ENCODE measurements at places on chromosomes 2 and 18. TPM values are rescaled to one million over a fixed set of nuclear protein-coding genes. Genes with fewer than 3 reads are reported as not detected.
A peak's percentile ranks its signal among the peaks of the same experiment; 100 is the strongest.

Gene KLHL30
- 0.33 TPM for total RNA-seq

DNA sequence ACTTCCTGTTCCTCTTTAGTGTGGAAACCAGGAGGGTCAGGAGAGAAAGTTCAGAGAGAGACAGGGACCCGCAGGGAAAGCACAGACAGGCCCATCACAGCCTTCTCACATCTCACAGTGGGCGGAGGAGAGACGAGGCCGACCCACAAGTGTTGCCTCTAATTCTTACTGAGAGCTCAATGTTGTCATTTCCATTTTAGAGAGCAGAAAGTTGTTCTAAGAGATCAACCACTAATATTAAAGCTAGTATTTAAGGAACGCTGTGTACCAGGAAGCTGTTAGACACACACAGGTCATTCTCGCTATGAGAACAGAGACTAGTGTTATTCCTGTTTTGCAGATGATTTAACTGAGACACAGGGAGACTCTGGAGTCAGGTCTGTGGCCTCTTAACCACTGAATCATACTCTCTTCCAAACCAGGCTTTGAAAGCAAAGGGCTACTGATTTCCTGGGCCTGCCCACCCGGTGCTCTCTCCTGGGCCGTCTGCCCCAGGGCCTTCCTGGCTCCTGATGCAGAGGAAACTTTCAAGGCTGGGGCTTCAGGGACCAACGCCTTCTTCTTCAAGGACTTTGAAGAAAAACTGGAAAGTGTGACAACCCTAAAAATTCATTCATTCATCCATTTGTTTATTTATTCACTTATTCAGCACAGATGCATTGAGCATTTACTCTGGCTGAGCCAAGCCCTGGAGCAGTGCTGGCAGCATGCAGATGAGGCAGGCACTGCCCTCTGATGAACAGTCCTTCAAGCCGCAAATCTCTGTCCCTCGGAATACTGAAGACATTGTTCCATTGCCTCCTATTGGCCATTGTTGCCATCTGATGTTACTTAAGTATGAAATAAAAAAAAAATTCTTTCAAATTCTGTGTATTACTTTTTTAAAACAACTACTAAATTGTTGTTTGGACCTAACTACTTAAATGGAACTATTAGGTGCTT lies 37.2 kb upstream of the BIN1 start:
- DNase-seq: peak; percentile 17

DNA sequence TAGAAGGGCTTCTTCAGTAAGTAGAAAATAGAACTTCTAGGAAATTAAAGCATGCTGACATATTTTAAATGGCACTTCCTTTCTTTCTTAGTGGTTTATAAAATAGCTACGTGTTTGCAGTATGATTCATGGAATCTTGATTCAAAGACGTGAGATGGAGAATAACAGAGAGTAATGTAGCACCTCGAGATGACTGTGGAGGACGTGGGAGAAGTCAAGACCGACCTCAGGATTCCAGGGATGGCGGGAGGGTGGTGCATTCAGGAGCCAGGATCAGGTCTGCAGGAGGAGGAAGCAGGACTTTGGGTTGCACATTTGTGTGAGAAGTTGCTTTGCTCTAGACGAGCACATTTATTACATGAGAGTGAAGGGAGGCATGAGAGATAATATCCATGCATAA lies 56.0 kb downstream of the DCDC2C start:
- DNase-seq: no peak

- no peak for DNase-seq
Measured at GRCh38 chr2:14673351-14673875, 40.9 kb downstream of the LRATD1 start.

DNA sequence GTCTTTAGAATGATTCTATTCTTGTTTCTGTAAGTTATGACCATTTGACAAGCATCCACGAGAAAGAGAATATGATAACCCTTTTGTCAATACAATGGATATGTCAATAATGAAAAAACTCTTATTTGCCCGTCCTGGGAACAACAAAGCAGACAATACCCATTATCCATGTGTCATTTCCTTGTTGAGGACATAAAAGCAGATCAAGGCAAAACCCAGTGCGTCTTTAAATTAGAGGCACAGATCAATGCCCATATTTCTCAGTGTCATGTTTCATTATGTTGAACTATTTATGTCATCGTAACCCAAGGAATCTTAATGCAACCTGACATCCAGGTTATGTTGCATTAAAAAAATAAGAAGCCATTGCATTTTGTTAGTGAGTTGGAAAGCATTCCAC lies 365.0 kb upstream of the CELF4 start:
- no peak for DNase-seq

Gene UGT1A10
- 0.41 TPM for total RNA-seq

- no peak for DNase-seq
Measured at GRCh38 chr2:212213191-212213590, 325.4 kb downstream of the ERBB4 start.

Gene SCRN3
- 34.6 TPM for total RNA-seq

Gene SLC9A2
- total RNA-seq: under 0.01 TPM
